RPMI8226 (cell line): ENCODE measurements at places on chromosomes 7 and 10.

DNA sequence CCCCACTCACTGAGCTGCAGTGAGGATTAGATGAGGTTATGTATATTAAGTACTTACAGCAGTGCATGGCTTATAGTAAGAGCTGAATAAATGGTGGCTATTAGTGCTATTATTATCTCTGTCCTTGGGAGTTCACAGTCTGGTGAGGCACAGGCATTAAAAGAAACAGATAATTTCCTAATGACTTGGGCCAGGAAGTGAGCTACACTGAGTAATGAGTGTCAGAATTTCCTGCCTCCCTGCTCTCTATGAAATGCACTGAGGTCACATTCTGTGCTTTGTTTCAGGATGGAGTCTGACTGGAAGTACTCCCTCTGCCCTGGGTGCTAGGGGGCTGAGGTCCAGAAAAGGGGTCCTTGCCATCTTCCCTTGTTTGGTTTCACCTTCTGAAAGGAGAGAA is 48.7 kb upstream of the LOXL4 start:
- no peak for DNase-seq

DNA sequence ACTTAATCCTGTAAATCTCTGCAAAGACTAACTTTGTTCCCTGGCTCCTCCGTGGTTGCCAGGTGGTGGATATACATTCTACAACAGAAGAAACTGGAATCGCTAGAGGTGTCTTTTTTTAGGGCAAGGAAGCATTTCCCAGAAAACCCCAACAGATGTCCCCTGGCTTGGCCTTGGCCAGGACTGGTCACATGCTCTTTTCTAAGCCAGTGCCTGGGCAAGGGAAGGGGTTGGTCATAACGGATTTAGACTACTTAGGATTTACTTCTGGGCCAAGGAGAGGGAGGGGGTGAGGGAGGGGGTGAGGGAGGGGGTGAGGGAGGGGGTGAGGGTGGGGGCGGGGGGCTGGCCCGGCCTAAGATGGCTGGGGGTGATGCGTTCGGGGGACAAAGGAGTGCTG is 105.7 kb downstream of the SNX10 start:
- DNase-seq, result no peak

DNA sequence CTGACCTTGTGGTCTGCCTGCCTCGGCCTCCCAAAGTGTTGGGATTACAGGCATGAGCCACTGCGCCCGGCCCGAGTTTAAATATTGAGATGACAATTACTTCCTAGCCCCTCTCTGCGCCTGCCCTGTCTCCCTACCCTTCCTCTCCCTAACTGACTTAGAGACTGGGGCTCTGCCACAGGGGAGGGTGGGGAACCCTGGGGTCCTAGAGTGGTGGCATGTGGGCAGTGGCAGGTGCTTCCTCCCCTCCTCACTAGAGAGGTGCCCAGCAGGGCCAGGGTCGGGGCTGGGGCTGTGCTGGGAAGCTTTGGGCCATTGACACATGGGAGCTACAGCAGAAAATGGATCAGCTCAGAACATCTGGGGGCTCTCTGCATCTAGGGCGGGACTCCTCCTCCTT is 7.0 kb upstream of the ACHE start:
- DNase-seq, result no peak

- DNase-seq, result no peak
These were observed 133.9 kb upstream of the TPK1 start for GRCh38 chr7:144969787-144970186.

DNA sequence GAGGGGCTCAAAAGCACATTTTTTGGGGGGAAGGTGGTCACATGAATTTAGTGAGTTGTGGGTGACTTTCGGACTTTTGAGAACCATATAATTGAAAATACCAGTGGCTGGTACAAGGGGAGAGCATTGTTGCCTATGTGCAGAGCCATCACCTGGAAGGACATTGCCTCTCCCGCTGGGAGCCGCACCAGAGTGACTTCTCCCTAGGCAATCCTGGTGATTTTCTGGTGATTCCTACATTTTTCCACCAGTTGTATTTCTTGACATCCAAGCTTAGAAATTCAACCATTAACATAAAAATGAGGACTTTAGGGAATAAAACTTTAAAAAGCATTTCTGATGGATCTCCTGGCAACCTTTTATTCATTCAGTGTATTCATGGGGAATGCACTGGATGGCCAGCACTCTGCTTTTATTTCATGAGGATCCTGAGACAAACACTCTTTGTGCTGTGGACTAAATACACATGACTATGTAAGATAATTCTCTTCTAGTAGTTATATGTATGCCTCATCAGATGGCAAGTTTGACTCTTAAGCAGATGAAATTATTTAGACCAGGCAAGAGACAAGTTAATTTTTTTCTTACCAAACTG is 41.8 kb upstream of the MKI67 start:
- DNase-seq, result no peak

GRCh38 chr10:33365871-33366411 is 31.5 kb upstream of the NRP1 start:
- no peak for DNase-seq

GRCh38 chr10:8137726-8138125 is 83.2 kb downstream of the GATA3 start:
- peak; percentile 15 for DNase-seq

DNA sequence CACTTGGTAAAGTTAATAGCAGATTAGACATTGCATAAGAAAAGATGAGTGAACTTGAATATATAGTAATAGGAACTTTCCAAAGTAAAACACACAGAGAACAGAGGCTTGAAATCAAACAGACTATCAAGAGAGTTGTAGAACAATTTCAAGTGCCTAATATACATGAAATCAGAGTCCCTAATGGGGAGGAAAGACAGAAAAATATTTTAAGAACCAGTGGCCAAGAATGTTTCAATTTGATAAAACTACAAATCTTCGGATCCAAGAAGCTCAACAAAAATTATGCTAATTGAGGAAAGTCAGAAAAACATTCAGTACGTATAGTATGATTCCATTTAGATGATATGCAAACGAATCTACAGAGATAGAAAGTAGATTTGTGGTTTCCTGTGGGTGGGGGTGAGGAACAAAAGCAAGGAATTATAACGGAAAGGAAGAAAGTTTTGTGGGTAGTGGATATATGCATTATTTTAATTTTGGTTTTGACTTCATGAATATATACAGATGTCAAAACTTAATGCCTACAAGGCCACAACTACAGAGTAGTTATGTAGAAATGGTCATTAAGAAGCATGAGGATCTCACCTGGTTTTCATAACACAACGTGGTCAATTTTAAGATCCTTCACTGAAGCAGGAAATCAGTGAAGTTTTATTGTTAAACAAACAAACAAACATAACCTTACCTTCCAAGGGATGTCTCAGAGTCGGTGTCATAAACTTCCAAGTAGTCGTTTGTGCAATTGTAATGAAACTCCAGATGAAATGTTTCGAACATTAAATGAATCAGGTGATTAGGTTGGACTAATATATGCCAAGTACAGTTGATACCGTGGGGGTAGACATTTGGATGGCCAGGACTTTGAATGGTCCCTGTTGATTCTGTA is 62.0 kb downstream of the CUBN start:
- no peak for DNase-seq

DNA sequence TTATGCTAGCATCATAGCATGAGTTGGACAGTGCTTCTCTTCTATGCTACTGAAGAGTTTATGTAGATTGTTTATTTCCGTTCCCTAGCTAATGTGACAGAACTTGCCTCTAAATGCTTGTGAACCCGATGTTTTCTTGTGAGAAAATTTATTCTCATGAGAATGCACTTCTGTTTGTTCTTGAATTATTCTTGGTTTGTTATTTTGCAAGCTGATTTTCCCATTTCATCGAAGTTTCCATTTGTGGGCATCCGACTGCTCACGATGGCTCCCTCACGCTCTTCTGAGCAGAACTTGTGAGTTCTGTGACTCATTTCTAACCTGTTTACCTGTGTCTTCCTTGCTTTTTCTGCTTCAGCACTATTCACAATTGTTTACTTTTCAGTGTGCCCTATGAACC is 59.9 kb downstream of the WDFY4 start:
- no peak for DNase-seq
